A549 treated with GW870086 at 1 μM for 4 hours (cell line): ENCODE measurements at places on chromosomes 16 and 17. TPM values are rescaled to one million over a fixed set of nuclear protein-coding genes. Genes with fewer than 3 reads are reported as not detected.

The NEURL4 gene
- 25.3 to 31.6 TPM (median 30.1 TPM) in 5 replicates for total RNA-seq

The TGFB1I1 gene
- total RNA-seq: 42.6 to 65.2 TPM (median 48.3 TPM) in 5 replicates

The CCL4L2 gene
- not detected in 5 replicates for total RNA-seq

The RETREG3 gene
- 24.4 to 27.7 TPM (median 26.4 TPM) in 5 replicates for total RNA-seq

The NPIPA3 gene
- 1.2 to 2.1 TPM (median 1.4 TPM) in 5 replicates for total RNA-seq

The DRC3 gene
- total RNA-seq: 1.4 to 2.4 TPM (median 1.8 TPM) in 5 replicates

The SLC52A1 gene
- total RNA-seq: 0.42 to 1.0 TPM (median 0.70 TPM) in 5 replicates

The TIMP2 gene
- total RNA-seq: 201 to 255 TPM (median 228 TPM) in 5 replicates

The RNU2-1 gene
- total RNA-seq: not detected in 5 replicates

The PLXDC1 gene
- 0.05 to 0.43 TPM (median 0.10 TPM) in 5 replicates for total RNA-seq

The CDH5 gene
- total RNA-seq: 0.12 to 0.23 TPM (median 0.18 TPM) in 5 replicates

The RAB40C gene
- total RNA-seq: 12.8 to 19.7 TPM (median 16.9 TPM) in 5 replicates

The TBC1D3C gene
- total RNA-seq: 0.07 TPM in 1 of 5 replicates, not detected in the others

The SEPTIN1 gene
- total RNA-seq: 1.1 to 2.0 TPM (median 1.6 TPM) in 5 replicates

The SLC5A10 gene
- total RNA-seq: 0.14 to 0.36 TPM (median 0.26 TPM) in 5 replicates

The CTRB1 gene
- total RNA-seq: not detected in 5 replicates

The ZNF821 gene
- 4.0 to 4.4 TPM (median 4.1 TPM) in 5 replicates for total RNA-seq

The ANTKMT gene
- total RNA-seq: 35.3 to 65.1 TPM (median 57.7 TPM) in 5 replicates

The PTGES3L gene
- 0.73 to 2.0 TPM (median 1.0 TPM) in 5 replicates for total RNA-seq

The FBXL16 gene
- total RNA-seq: 5.4 to 11.7 TPM (median 7.4 TPM) in 5 replicates

The MILR1 gene
- total RNA-seq: 0.87 to 1.9 TPM (median 1.6 TPM) in 5 replicates

The ARHGAP23 gene
- total RNA-seq: 59.2 to 77.3 TPM (median 70.2 TPM) in 5 replicates

The FKBP10 gene
- 86.7 to 109 TPM (median 106 TPM) in 5 replicates for total RNA-seq

The KRT12 gene
- total RNA-seq: not detected in 5 replicates

The ZSCAN10 gene
- total RNA-seq: 0.33 TPM in 1 of 5 replicates, not detected in the others

The NPIPA5 gene
- total RNA-seq: 0.14 to 1.1 TPM (median 0.33 TPM) in 4 of 5 replicates, not detected in the other

The HOXB1 gene
- not detected in 5 replicates for total RNA-seq

The WFIKKN1 gene
- total RNA-seq: 0.06 to 0.19 TPM (median 0.14 TPM) in 5 replicates

The NPIPA2 gene
- 0.71 to 2.8 TPM (median 1.2 TPM) in 5 replicates for total RNA-seq
